ENCODE measurements at places on chromosomes 12 and 14.

GRCh38 chr12:116559162-116559935 is at the start of gene MAP1LC3B2:
Gene MAP1LC3B2, plus strand, starts transcription at chr12:116559381. Its CDS starts 16,562 bp downstream, at chr12:116575943.
- DNase-seq = no peak

- DNase-seq = no peak
Measured at GRCh38 chr12:94025756-94026155, 122.6 kb upstream of the PLXNC1 start.

DNA sequence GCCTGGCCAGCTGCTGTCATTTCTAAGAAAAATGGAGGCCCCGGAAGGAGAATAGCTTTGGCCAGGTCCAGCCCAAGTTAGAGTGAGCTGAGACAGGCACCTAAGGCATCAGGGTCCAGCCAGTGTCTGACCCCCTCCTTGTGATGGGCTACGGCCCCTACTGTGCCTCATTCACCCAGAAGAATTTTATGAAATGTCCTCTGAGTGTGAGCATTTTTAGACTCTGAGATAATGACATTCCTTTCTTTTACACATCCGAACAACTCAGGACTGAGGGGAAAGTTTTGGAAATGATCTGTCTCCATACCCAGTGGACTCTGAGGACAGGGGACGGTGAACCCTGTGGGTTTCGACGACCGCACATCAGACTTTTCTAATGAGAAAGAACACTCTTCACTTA is 50.4 kb downstream of the SLC24A4 start:
- no peak for DNase-seq

DNA sequence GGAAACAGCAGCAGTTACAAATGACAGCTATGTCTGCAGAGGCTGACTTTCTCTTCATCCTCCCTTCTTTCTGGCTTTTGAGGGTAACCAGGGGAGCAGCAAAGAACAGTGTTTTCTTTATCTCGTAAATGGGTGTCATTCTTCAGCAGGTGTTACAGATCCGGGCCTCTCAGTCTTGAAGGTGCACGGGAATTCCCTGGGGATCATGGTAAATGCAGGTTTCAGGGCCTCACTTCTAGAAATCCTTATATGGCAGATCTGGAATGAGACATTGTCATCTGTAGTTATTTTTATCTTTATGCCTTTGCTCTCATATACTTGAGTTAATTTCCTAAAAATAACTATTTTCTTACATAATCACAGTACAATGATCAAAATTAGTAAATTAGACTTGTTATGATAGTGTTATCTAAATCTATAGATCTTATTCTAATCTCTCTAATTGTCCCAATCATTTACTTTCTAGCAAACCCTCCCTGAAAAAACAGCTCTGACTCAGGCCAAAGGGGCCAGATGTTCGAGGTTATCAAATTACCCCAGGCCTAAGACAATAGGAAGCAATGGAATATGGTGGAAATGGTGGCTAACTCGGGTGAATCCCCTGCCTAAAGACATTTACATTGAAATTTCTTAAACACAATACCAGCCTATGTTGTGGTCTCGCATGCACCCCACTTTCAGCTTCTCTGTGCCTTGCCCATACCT is 145.0 kb downstream of the CAND1 start:
- no peak for DNase-seq

Measured in cortex of kidney (tissue), 1 donor.